ENCODE measurements at places on chromosomes 3 and 15. TPM values are rescaled to one million over a fixed set of nuclear protein-coding genes. Genes with fewer than 3 reads are reported as not detected.

- no peaks in the 10 kb centered on the region for H3K27me3 ChIP-seq
- no peak overlapping the region for H3K27ac ChIP-seq
- peaks cover 11% of the 10 kb centered on the region for H3K4me1 ChIP-seq
- DNase-seq = no peak
- no peak overlapping the region for H3K4me3 ChIP-seq
These were observed 36.9 kb upstream of the C15orf39 start for GRCh38 chr15:75164625-75165350.

DNA sequence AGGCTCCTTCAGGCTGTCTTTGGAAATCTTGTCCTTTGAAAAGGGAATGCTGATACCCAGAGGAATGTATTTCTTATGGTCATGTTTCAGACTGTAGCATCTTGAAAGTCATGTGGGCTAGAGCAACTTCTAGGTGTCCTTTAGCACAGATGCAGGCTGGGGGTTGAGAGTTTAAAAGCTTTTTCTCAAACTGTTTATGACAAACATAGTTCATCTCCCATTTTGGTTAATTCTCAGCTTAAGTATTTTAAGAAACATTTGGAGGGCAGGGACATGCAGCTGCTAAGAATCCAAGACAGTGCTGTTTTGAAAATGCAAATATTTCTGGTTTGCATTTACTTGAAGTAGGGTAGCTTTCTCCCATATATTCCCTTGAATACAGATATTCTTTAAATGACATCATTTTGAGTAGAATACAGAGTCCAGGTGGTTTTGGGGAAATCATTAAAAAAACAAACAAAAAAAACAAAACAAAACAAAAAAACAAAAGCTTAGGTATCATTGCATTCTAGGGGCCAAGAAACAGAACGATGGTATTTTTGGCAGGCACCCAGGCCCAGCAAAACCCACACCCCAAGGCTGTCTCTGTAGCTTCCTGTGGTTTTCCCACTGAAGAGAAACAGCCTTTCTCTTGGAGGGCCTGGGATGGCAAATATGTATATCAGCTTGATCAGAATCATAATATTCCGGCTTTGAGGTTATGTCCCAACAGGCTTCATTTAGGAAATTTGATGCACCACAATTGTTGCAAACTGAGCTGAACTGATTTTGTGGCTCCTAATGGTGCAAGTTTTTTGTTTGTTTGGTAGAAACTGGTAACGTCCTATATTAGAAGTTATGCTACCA, 120.0 kb downstream of the ATG7 start:
- no peak overlapping the region for H3K4me3 ChIP-seq
- H3K36me3 ChIP-seq = no peaks in the 10 kb centered on the region
- peaks cover 19% of the 10 kb centered on the region for H3K4me1 ChIP-seq

DNA sequence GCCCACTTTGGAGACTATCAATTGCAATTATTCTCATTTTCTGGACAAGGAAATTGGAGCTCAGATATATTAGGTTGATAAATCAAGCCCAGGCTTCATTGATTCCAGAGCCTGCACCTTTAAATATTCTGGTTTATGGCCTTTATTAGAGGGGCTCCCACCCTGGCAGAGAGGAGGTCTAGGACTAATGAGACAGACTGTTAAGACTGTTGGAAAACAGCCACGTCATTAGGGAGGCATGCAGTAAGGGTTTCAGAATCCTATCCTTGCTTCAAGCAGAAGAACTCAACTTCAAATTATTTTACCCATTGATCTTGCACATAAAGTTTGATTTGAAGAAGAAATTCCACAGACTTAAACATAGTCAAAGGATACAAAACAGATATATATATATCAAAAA, 33.8 kb upstream of the KCNH8 start:
- no peak overlapping the region for H3K4me3 ChIP-seq
- DNase-seq = no peak
- H3K27ac ChIP-seq = no peak overlapping the region
- no peaks in the 10 kb centered on the region for H3K4me1 ChIP-seq
- H3K27me3 ChIP-seq = no peaks in the 10 kb centered on the region

DNA sequence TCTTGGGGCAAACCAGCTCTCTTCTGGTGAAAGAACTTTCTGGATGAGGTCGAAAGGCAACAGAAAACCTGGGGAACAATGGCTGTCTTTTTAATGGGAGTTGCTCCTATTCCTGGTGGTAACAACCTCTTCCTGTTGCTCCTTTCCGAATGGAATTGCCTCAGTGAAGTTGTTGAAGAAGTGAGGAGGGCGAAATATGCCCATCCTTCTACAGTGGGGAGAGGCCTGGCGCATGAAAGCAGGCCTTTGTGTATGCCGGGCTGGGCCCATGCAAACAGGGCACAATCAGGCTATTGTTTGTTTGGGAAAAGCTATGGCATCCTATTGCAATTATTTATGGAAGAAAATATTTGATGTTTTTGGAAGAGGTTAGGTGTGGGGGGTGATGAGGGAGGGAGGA, 166.9 kb downstream of the IGF1R start:
- H3K27me3 ChIP-seq = no peaks in the 10 kb centered on the region
- no peak overlapping the region for H3K4me3 ChIP-seq
- DNase-seq = no peak
- H3K4me1 ChIP-seq = peaks cover 10% of the 10 kb centered on the region
- H3K36me3 ChIP-seq = peaks cover 3% of the 10 kb centered on the region

DNA sequence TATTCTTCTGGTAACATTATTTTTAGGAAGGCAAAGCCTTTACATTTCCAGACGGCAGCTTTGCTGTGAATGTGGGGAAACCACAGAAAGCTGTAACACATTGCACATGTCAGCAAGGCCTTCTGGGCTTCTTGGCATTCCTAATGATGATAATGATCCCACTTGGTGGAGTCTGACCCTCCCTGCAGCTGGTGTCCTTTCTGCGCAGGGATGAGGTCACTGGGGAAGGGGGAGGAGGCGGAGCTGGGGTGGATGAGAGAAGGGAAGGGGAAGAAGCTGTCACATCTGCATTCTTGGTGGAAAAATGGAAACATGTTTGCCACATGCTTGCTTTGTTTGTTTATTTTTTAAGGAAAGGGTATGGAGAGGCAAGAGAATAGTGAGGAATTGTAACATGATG, 68.6 kb downstream of the FILIP1L start:
- DNase-seq = no peak
- H3K36me3 ChIP-seq = no peaks in the 10 kb centered on the region
- no peak overlapping the region for H3K27ac ChIP-seq
- H3K4me3 ChIP-seq = no peak overlapping the region
- no peaks in the 10 kb centered on the region for H3K27me3 ChIP-seq

- no peaks in the 10 kb centered on the region for H3K27me3 ChIP-seq
- H3K4me3 ChIP-seq = peak overlapping the region; percentile 12
- peak overlapping the region; percentile 67 for H3K27ac ChIP-seq
- no peak for DNase-seq
These were observed 55.2 kb downstream of the CMSS1 start for GRCh38 chr3:99872923-99873254.

- H3K4me3 ChIP-seq = peak within 1 kb of the TSS; percentile 67
- DNase-seq = peak; percentile 54
- peaks cover 56% of the 10 kb centered on the region for H3K27me3 ChIP-seq
- H3K4me1 ChIP-seq = peaks cover 7% of the 10 kb centered on the region
- peak within 1 kb of the TSS; percentile 77 for H3K27ac ChIP-seq
These were observed at the start of gene ANKDD1A for GRCh38 chr15:64911311-64912186. ANKDD1A (plus strand) TSS chr15:64911902; CDS start chr15:64911931, 29 bp downstream.

- no peaks in the 10 kb centered on the region for H3K36me3 ChIP-seq
- no peak for DNase-seq
- H3K27me3 ChIP-seq = peaks cover 32% of the 10 kb centered on the region
- H3K4me3 ChIP-seq = no peak overlapping the region
- no peak overlapping the region for H3K27ac ChIP-seq
These were observed 182.2 kb downstream of the ABHD5 start for GRCh38 chr3:43872901-43873300.

- no peak overlapping the region for H3K27ac ChIP-seq
- no peak for DNase-seq
- peaks cover 15% of the 10 kb centered on the region for H3K27me3 ChIP-seq
- H3K4me1 ChIP-seq = peaks cover 4% of the 10 kb centered on the region
- no peak overlapping the region for H3K4me3 ChIP-seq
- no peaks in the 10 kb centered on the region for H3K36me3 ChIP-seq
These were observed 10.8 kb downstream of the ESYT3 start for GRCh38 chr3:138445236-138445635.

- peaks cover 22% of the 10 kb centered on the region for H3K4me1 ChIP-seq
- H3K27ac ChIP-seq = peak within 1 kb of the TSS; percentile 98
- H3K36me3 ChIP-seq = no peaks in the 10 kb centered on the region
- DNase-seq = peak; percentile 71
- H3K27me3 ChIP-seq = peaks cover 7% of the 10 kb centered on the region
These were observed at the start of gene ATP1B3 for GRCh38 chr3:141876381-141876890. ATP1B3 (plus strand) TSS chr3:141876643; CDS start chr3:141876802, 159 bp downstream.

GRCh38 chr3:171622126-171622525, 161.9 kb upstream of the TNIK start:
- no peak overlapping the region for H3K4me3 ChIP-seq
- peaks cover 39% of the 10 kb centered on the region for H3K36me3 ChIP-seq
- H3K27ac ChIP-seq = no peak overlapping the region
- no peaks in the 10 kb centered on the region for H3K27me3 ChIP-seq
- H3K4me1 ChIP-seq = peaks cover 16% of the 10 kb centered on the region

DNA sequence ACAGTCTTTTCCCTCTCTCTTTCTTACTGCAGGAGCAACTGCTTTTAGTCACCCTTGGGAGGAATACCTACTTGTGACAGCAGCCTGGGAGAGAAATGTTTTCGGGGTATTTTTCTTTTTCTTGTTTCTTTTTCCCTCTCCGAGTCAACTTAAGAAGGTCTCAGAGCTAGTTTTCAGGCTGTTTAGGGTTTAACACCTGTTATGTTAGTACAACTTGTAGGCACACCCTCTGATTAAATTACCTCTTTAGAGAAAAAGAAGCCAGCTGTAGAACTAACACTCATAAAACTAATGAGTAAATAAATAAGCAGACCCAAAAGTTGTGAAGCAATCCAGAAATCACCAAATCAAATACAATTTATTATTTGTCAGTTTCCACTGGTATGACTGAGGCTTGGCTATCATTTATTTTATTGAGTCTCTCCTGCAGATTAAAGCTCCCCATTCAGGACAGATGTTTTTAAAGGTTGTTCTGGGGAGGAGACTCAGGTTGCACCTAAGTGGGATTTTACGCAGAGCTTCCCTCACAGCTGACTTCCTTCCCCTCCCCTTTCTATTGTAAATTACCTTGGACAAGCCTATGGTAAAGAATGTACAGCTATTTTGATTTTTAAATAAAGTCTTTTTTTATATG, 112.5 kb downstream of the FOXB1 start:
- H3K36me3 ChIP-seq = no peaks in the 10 kb centered on the region
- peaks cover 2% of the 10 kb centered on the region for H3K4me1 ChIP-seq
- no peak overlapping the region for H3K27ac ChIP-seq
- no peak overlapping the region for H3K4me3 ChIP-seq
- H3K27me3 ChIP-seq = peaks cover 70% of the 10 kb centered on the region

- no peak overlapping the region for H3K27ac ChIP-seq
- H3K36me3 ChIP-seq = no peaks in the 10 kb centered on the region
- no peak for DNase-seq
- H3K4me3 ChIP-seq = no peak overlapping the region
These were observed 32.9 kb upstream of the CTSH start for GRCh38 chr15:78977591-78978347.

DNA sequence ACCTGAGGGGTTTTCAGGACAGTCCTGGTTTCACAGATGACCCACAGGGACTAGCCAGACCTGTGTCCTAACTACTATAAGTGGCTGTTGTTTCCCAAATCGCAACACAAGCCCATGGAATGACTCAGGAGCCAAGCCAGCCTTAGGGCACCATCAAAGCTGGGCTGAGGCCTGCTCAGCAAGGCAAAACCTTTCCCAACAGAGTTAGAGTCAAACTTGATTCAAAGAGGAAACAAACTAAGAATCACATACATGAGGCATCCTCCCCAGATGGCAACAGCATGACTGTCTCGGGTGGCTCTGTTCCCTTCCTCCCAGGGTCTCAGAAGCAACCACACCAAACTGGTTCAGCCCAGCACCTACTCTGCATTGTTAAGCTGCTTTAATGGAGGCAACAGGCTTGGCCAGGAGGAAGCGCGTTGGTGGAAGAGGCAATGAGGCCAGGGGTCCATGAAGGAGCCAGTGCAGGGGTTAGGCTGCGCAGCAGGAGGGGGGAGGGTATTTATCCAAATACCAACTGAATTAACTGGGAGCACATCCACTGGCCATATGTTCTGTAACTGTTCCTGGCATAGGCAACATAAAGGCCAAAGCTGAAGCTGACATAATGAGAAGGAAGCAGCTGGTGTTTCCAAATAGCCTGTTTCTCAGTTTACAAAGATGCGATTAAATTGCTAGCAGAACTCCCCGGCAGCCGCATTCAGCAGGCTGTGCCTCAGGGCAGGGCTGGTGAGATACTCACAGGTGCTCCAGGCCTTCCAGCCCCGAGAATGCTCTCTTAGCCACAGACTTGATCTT, 102.4 kb downstream of the LRIG1 start:
- peak overlapping the region; percentile 54 for H3K27ac ChIP-seq
- peaks cover 17% of the 10 kb centered on the region for H3K36me3 ChIP-seq
- peaks cover 14% of the 10 kb centered on the region for H3K4me1 ChIP-seq

DNA sequence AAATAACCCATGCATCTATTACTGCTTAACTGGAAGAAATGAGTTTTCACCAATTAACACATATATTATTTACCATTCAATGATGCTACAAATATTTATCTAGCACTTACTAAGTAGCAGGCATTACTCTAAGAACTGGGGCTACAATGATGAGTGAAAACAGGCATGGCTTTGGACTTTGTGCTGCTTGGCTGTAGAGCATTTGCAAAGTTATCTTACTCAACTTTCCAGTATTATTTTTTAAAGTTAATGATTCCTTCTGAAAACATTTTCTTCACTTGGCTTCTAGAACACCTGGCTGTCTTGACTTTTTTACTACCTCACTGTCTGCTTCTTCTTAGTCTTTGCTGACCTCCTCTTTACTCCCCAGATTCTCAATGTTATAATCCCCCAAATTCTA, 1.8 kb downstream of the C3orf33 start:
- DNase-seq = no peak
- H3K27ac ChIP-seq = no peak overlapping the region
- peak overlapping the region; percentile 63 for H3K4me3 ChIP-seq
- H3K36me3 ChIP-seq = peaks cover 13% of the 10 kb centered on the region

GRCh38 chr3:31132132-31132769, 237.8 kb upstream of the GADL1 start:
- no peak overlapping the region for H3K4me3 ChIP-seq
- H3K4me1 ChIP-seq = peaks cover 7% of the 10 kb centered on the region
- DNase-seq = no peak
- H3K36me3 ChIP-seq = no peaks in the 10 kb centered on the region
- no peak overlapping the region for H3K27ac ChIP-seq

GRCh38 chr3:108051005-108051404, 39.8 kb downstream of the CD47 start:
- no peak overlapping the region for H3K27ac ChIP-seq
- no peak for DNase-seq
- H3K4me1 ChIP-seq = no peaks in the 10 kb centered on the region
- H3K27me3 ChIP-seq = no peaks in the 10 kb centered on the region

GRCh38 chr3:194049394-194049793, 86.6 kb upstream of the HES1 start:
- H3K27ac ChIP-seq = no peak overlapping the region
- DNase-seq = no peak
- peaks cover 1% of the 10 kb centered on the region for H3K4me1 ChIP-seq
- no peak overlapping the region for H3K4me3 ChIP-seq

- H3K4me3 ChIP-seq = peak overlapping the region; percentile 50
- peaks cover 10% of the 10 kb centered on the region for H3K27me3 ChIP-seq
- H3K27ac ChIP-seq = peak overlapping the region; percentile 21
- peaks cover 59% of the 10 kb centered on the region for H3K4me1 ChIP-seq
- DNase-seq = no peak
- H3K36me3 ChIP-seq = peaks cover 4% of the 10 kb centered on the region
These were observed 61.3 kb downstream of the UACA start for GRCh38 chr15:70701891-70702568.

The TM4SF1 gene
- total RNA-seq = 2.3 TPM

The ABCC5 gene
- total RNA-seq = 111 TPM

The TGM4 gene
- not detected for total RNA-seq

The CPNE9 gene
- 0.69 TPM for total RNA-seq

The GUCA1C gene
- total RNA-seq = not detected

The FILIP1L gene
- total RNA-seq = 19.4 TPM

The RPL14 gene
- total RNA-seq = 1,767 TPM

The ABHD14A gene
- total RNA-seq = 19.4 TPM

Measured in progenitor cell of endocrine pancreas (in vitro differentiated cells).